Small intestine (tissue), 16 donors: ENCODE measurements at places on chromosomes 7 and 10.
A peak's percentile ranks its signal among the peaks of the same experiment; 100 is the strongest.

DNA sequence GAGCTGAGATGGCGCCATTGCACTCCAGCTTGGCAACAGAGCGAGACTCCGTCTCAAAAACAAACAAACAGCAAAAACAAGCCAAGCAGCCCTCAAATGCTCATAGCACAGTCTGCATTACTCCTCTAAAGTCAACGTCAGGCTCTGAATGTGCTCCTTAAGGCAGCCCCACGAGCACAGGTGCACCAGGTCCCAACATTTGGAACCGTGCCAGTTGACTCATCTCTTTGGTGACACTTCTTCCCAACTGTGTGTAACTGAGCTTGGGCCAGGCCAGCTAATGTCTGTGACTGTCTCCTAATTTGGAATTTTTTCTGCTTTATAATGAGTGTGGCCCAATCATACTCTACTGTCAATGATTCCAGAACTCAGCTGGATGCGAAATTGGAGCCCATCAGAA lies 66.3 kb upstream of the EFCAB10 start:
- DNase-seq: no peak

GRCh38 chr10:127578259-127578960 lies 29.3 kb downstream of the NPS start:
- no peak for DNase-seq

GRCh38 chr7:128919241-128919640 lies 8.7 kb upstream of the KCP start:
- no peak for DNase-seq

GRCh38 chr10:121631365-121632029 lies 33.3 kb upstream of the FGFR2 start:
- DNase-seq: no peak

DNA sequence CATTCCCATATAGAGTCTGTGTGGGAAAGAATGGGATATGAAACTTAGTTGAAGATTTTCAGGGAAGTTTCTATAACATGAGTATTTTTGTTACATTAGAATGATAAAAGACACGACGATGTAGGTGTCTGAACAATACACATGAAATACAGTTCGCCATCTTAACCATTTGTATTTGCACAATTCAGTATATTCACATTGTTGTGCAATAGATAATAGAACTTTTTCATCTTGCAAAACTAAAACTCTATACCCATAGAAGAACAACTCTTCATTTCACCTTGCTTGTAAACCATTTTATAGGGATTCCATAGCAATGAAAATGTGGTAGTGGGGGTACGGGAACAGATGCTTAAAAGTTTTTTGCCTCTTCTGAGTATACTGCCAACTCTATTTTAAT lies 32.8 kb downstream of the SLC39A12 start:
- no peak for DNase-seq

DNA sequence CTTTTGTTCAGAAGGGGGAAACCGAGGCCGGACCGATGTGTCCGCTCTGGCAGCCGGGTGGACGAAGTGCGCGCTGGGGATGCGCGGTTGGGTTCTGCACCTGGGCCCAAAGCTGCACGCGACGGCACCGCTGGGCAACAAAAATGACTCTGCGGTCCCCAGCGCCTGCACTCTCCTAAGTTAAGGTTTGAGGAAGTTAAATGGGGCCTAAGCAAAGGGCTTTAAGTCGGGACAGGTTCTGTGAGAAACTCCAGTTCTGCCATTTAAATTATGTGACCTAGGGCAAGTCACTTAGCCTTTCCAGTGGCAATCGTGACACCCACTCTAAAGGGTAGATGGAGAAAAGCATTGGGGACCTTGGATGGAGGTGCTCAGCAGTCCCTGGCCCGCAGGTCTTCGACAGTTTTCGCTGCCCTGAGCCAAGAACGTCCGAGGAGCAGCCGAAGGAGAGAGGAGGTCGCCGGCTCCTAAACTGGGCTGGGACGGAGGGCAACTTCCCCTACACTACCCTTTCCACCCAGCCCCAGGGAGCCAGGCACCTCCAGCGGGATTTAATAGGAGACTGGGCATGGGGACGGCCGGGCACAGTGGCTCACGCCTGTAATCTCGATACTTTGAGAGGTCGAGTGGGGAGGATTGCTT lies 534 bp upstream of the ACBD5 start:
- DNase-seq: peak; percentile 32

DNA sequence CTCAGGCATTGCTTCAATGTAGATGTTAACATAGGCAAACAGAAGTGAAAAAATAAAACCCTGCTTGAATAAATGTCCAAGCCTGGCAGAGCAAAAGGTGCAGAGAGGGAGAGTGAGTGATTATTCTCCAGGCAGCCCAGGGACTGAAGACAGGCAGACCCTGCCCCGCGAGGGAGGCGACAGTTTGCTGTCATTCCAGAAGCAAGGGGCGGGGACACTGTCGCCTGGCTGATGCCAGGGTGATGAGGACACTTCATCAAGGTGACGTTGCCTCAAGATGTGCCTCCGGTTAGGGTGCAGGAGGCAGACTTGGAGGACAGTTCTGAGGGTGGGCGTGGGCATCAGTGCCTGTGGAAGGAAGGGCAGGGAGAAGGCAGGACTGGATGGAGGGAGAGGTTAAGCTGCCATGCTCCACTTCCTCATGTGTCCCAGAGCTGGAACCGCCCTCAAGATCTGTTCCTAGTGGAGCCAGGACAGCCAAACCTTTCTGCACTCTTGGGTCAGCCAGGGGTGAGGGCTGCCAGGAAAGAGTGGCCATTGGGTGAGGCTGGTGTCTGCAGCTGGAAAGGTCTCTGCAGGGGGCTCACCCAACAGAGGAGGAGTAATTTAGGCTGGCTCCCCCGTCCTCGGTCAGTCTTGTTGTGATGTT lies 560.5 kb upstream of the MKI67 start:
- DNase-seq: no peak

- DNase-seq: no peak
Measured at GRCh38 chr7:136015638-136016037, 38.5 kb upstream of the MTPN start.

- DNase-seq: peak; percentile 50
Measured at GRCh38 chr10:43437141-43437870, 395 bp downstream of the ZNF487 start.

- peak; percentile 15 for DNase-seq
Measured at GRCh38 chr10:106711313-106711906, 453.1 kb downstream of the SORCS1 start.

DNA sequence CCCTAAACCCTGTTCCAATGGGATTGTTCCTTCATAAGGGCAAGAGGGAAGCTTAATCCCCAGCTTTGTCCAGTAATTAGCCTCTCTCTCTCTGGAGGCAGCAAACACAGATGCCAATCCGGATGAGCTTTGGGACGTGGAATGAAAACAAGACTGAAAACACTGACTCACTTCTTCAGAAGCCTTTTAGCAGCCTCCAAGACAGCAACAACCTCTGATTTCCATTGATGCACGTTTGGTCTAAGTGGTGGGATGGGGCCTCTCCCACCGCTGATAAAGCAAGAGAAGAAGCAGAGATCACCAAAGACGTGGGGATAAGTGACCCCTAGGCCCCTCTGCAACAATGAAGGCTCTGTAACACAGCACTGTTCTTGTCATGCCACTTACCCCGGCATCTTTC lies 5.8 kb upstream of the GFRA1 start:
- DNase-seq: no peak

DNA sequence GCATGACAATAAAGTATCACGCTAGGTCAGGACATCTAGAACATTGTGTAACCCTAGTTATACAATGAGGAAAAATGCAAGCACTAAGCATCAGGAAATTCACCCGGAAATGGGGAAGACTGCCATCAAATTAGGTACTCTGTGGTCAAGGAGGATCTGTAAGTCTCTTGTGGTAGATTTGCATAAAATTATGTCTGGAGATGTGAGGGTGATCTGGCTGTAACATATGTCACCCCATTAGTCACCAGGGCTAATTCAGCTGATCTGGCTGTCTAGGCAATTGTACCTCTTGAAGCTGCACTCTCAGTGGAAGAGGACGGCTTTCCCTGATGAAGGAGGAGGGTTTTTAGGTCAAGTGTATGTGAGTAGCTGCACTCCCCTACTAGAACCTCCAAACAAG lies 14.8 kb downstream of the AKR1D1 start:
- DNase-seq: no peak

DNA sequence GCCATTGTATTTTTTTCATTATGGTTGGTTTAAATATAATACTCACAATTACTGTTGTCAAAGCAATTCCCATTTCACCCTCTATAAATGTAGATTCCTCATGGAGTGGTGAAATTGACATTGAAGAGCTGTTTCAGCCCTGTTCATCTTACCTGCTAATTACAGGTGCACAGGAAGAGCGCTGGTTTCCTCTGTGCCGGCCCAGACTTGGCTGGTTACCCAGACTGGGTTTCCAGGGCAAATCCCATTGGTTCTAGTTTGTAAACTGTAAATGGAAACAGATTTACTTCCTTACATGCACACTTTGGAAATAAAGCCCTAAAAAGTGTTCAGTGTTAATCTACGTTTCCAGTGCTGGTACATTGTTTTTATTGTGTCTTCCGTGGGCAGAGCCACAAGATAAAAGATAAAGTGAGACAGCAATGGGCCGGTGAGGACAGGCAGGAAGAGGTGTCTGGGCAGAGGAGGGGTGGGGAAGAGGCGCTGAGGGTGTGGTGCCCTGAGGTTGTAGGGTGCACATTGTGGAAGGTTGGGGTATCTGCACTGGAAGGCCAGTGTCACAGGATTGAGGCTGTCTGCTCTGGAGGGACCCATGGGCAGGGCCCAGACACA lies 71.6 kb upstream of the ZPBP start:
- DNase-seq: no peak

- no peak for DNase-seq
Measured at GRCh38 chr7:107857541-107857912, 33.5 kb upstream of the DLD start.

- no peak for DNase-seq
Measured at GRCh38 chr7:122014697-122015096, 129.4 kb downstream of the AASS start.

DNA sequence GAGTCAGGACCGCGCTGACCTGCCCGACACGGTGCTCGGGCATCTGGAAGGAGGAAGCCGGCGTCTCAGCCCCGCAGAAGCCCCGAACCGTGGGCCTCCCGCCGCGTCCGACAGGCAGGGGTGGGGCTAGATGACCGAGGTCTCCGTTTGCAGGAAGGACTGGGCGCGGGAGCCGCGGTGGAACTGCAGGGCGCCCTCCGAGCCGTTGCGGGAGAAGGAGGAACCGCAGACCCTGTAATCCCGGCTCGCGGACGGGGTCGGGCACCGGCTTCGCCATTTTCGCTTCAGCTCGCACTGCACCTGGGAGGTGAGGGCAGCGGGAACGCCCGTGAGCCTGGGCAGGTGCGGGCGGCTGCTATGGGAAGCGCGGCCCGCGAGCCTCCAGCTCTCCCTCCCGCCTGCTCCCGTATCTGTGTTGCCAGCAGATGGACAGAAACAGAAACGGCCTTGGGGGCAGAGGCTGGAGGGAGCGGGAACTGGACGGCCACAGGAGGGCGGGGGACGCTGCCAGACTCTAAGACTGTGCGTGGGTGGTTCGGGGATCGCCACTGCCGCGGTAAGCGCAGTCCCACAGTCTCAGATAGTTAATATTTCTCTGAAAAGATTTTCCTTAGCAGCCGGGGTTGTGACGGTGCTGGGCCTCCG lies 114.1 kb downstream of the VIPR2 start:
- DNase-seq: peak; percentile 74

DNA sequence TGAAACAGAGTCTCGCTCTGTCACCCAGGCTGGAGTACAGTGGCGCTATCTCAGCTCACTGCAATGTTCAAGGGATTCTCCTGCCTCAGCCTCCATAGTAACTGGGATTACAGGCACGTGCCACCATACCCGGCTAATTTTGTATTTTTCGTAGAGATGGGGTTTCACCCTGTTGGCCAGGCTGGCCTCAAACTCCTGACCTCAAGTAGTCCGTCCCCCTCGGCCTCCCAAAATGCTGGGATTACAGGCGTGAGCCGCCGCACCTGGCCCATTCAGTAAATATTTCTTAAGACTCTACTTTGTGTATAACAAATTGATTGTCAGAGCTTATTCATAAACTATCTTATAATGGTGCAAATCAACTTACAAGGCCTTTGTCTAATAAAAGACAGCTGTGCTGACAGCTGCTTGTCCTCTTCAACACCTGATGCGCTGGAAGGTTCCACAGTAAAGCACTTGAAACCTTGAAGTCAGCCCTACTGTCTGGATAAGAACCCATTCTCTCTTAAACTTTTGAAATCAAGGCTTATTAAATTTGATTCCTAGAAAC lies 14.7 kb downstream of the ECHDC3 start:
- DNase-seq: no peak
